GM18507 (cell line): ENCODE measurements at places on chromosomes 7 and 10.

GRCh38 chr7:3673524-3673923, 372.5 kb downstream of the SDK1 start:
- DNase-seq = no peak

DNA sequence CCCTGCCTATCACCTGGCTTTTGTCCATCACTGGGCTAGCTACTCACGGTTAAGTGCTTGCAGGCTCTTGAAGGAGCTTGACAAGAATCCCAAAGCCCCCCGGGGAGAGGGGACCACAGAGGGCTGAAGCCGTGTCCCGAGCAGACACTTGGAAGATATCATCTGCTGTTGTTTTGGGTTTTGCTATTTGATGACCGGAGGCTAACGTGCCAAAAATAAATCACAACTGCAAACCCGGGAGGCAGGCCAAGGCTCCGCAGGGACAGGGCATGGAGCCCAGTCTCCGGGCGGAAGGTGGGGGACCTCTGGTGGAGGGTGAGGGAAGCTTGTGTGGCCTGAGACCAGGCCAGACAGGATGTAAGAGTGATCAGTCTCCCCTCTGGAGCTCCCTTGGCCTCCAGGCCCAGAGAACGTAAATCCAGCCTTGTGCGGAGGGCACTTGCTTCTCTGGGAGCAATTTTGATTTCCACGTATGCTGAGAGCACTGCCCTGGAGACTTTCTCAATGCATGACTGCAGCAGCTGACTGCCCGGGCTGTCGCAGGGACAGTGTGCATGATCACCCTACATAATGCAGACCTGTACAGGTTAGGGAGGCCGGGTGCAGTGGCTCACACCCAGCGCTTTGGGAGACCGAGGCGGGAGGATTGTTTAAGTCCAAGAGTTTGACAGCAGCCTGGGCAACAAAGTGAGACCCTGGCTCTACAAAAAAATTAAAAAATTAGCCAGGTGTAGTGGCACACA, at the start of gene PHKG1:
TSS of gene PHKG1 (minus strand) at position 164 of the 743 bp plus-strand sequence. CDS start 4,011 bp downstream, outside the sequence.
- no peak for DNase-seq

DNA sequence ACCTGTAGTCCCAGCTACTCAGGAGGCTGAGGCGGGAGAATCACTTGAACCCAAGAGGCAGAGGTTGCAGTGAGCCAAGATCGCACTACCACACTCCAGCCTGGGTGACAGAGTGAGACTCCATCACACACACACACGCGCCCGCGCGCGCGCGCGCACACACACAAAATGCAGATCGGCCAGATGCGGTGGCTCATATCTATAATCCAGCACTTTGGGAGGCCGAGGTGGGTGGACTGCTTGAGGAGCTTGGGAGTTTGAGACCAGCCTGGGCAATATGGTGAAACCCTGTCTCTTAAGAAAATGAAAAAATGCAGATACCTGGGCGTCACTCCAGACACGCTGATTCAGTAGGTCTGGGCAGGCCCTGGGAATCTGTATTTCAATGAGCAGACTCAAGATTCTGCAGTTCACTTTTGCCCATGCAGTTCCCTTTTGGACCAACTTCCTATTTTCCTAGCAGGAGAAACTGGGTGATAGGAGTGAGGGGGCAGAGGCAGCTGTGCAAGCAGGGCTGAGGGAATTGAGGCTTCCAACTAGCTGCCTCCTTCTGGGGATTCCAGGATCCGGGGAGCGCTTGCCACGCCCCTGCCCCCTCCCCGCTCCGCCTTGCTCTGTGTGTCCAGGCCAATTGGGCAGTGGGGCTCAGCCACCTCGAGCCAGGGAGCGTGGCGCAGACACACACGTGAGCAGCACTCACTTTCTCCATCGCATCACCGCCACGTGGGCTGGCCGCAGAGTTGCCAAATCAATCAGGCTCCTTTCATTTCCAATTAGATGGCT, 173.6 kb downstream of the SH3PXD2A start:
- DNase-seq = no peak

DNA sequence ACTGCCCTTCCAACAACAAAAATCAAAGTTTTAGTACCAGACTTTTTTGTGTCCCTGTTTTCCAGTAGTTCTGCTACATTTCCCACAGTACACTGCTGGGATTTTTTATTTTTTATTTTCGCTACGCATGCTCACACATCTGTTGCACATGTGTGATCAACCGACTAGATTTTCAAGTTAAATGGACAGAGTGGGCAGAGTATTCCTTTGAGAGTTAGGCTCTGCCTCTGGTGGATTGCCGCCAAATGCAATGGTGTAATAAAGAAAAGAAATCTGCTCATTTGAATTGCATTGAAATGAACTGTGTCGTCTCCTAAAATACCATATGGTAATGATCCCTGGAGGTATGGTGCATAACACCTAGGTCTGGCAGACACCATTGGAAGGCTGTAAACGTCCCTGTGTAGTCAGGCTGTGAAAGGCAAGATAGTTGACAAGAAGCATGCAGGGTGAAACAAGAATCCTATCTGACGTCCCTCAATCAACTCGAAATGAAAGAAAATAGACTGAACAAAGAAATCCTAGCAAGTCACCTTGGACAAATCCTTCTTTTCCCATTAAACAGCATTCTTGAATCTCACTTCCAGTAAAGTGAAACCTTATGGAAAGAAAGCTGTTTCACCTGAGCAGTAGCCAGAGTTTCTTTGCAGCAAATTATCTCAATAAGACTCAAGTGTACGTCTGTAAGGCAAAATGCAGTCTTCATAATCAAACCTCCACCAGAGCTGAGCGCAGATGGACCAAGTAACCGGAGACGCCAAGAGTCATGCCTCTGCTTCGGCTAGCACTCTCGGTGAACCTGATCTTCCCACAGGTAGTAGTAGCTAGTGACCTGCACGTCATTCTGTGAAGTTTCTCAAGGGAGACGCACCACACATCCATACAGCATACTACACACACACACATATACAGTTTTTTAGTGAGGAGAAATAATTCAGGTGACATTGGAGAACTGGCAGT, 357.3 kb downstream of the CRPPA start:
- no peak for DNase-seq

DNA sequence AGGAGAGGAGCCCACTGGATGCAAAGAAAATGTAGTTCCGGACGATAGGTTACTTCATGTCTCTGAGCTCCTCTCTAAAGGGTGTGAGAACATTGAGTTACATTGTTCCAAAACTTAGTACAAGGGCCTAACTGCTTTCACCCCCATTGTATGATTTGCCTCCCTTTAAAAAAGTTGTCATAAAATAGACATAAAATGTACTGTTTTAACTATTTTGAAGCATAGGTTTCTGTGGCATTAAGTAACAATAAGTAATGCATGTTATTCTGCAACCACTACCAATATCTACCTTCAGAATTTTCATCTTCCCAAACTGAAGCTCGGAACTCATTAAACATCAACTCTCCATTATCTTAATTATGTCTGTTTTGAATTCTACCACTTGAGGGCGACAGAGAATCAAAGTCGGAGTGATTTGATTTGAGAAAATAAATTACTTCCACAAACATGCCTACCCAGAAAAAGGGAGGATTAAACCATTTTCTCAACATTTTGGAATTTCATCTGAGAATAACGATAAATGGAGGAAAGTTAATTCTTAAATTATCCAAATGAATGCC, 2.7 kb downstream of the IGFBP1 start:
- no peak for DNase-seq

DNA sequence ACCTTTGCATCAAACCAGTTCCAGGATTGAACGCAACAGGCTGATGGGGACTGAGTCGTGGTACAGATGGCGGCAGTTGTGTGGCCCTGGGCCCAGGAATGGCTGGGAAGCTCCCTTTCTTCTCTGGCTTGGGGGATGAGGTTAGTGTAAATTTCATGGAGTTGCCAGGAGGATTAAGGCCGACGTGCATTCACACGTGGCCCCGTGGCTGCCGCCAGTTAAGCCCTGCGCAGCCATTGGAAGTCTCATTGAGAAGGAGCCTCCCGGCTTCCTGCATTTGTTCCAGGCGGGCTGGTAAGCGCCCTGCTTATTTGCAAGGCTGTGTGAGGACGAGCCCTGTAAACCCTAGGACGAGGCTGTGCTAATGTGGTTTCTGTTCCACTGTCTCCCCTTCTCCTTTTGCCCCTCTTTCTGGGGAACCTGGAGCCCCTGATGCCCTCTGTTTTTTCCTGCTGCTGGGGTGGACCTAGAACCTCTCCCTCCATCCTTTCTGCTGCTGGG, 174.7 kb upstream of the TNRC18 start:
- no peak for DNase-seq

GRCh38 chr7:98970016-98970615, 91.8 kb downstream of the TRRAP start:
- DNase-seq = no peak

GRCh38 chr7:142770661-142771352, at the start of gene PRSS2:
Gene PRSS2, plus strand, starts transcription at chr7:142770970. Its CDS starts 13 bp downstream, at chr7:142770983.
- no peak for DNase-seq

- no peak for DNase-seq
Measured at GRCh38 chr7:20470726-20471125, 140.0 kb downstream of the ITGB8 start.

DNA sequence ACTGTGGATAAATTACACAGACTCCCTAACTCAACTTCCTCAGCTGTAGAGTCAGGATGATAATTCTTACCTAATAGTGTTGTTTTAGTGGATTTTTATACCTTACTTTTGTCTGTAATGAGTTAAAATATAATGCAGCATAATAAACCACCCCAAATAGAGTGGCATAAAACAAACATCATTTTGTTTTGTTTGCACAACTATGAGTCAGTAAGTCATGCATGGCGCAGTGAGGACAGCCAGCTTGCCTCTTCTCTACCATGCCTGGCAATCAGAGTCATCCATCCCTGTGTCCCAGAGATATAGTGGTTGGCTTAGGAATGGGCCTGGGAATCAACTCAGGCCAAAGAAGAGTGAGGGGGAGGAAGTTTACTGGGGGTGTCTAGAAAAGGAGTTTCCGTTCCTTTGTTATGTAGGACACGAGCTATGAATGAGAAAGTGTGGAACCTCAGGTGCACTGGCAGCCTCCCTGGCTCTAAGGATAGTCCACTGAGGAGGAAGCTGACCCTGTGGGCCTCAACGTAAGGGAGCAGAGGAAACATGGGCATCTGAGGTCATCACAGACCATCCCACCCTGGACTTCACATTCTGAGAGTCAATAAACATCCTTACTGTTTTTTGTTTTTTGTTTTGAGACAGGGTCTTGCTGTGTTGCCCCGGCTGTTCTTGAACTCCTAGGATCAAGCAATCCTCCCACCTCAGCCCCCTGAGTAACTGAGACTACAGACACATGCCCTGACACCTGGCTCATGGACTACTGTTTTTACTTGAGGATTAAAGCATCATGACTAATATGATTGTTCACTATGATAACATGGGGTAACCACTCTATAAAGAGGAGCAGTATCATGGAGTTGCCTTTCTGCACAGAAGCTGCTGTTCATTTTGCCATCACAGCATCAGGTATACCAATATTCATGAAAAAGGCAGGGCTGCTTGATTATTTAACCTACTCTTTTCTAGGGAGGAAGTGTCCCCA, 21.0 kb upstream of the GRB10 start:
- DNase-seq = no peak
